ENCODE measurements at places on chromosomes 6 and 20.

- DNase-seq, result no peak
Measured at GRCh38 chr6:169321546-169321945, 67.9 kb upstream of the THBS2 start.

- no peak for DNase-seq
Measured at GRCh38 chr6:117776441-117776840, 101.2 kb downstream of the NUS1 start.

DNA sequence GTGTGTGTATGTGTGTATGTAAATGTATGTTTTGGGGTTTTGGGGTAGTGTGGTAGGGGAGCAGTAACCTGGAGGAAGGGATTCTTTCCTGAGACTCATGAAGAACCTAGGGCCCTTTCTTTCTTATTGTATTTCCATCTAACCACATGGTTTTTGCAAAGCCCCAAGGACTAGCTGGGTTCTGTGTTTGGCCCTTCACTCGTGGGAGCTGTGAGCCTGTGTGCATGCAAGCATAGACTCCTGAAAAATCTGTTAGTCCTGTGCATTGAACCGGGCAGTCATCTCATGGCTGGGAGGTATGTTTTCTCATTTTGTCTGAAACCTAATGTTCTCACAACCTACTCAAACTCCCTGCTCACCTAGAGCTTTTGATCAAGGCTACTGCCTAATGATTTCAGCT, 219.1 kb downstream of the PHACTR1 start:
- DNase-seq, result no peak

- no peak for DNase-seq
Measured at GRCh38 chr6:136077834-136078576, 172.1 kb downstream of the MTFR2 start.

Data from stimulated activated CD8-positive, alpha-beta memory T cell treated with anti-CD3 and anti-CD28 coated beads, Interleukin-4, amount 100 ng/mL, for 48 hours (primary cell).